ENCODE measurements at places on chromosomes 1 and 21.

- DNase-seq: no peak
These were observed 342.5 kb downstream of the PDE4B start for GRCh38 chr1:66135161-66135560.

DNA sequence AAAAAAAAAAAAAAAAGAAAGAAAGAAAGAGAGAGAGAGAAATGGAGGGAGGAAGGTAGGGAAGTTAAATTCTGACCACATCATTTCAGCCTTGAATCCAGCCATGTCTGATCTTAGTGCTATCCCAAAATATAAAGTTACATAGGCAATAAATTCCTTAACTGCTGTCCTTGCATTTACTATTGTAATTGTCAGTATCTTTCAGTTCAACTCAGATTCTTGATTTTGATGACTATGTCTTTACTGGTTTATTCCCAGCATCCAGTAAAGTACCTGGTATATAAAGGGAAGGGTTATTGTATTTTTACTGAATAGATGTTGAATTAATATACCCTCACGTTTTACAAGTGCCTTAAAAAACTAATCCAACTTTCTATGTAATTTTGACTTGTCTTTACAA lies 8.9 kb upstream of the COP1 start:
- DNase-seq: no peak

- no peak for DNase-seq
These were observed 75.4 kb downstream of the DPT start for GRCh38 chr1:168653567-168653966.

DNA sequence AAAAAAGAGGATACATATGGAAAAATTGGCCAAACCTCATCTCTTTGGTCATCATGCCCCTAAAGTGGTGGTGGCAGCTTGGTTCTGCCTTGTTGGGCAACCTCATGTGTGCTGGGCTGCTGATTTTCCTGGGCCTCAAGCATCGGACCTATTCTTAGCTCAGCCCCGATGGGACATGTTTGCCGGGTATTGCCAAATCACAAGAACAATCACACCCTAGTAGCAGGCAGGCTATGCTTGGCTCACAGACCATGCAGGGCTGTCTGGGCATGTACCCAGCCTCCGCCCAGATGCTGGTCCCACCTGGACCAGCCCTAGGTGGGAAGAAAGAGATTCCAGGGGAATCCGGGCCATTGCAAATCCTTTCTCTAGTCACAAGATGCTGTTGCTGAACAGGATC lies 189.4 kb upstream of the FGGY start:
- DNase-seq: no peak

GRCh38 chr1:230548997-230549396 lies 93.3 kb upstream of the COG2 start:
- no peak for DNase-seq

All from activated CD8-positive, alpha-beta T cell treated with anti-CD3 and anti-CD28 coated beads for 36 hours (primary cell).